A549 treated with Mapracorat at 1 μM for 4 hours (cell line): ENCODE measurements at places on chromosomes 5 and 9. TPM values are rescaled to one million over a fixed set of nuclear protein-coding genes. Genes with fewer than 3 reads are reported as not detected.

ENG gene
- 0.07 to 0.15 TPM (median 0.10 TPM) in 5 replicates for total RNA-seq

GSN gene
- 62.9 to 78.1 TPM (median 73.0 TPM) in 5 replicates for total RNA-seq

CFAP157 gene
- total RNA-seq = 0.07 TPM in 1 of 5 replicates, not detected in the others

C5orf52 gene
- total RNA-seq = not detected in 5 replicates

GDA gene
- 0.48 to 1.4 TPM (median 1.0 TPM) in 5 replicates for total RNA-seq

KCNV2 gene
- not detected in 5 replicates for total RNA-seq
